ENCODE measurements at places on chromosomes 3 and 15. TPM values are rescaled to one million over a fixed set of nuclear protein-coding genes. Genes with fewer than 3 reads are reported as not detected.

The TM4SF18 gene
- total RNA-seq = 0.39 TPM

The LDHAL6B gene
- total RNA-seq = not detected

The IL12A gene
- total RNA-seq = 3.5 TPM

The APOD gene
- total RNA-seq = 204 TPM

The RLBP1 gene
- not detected for total RNA-seq

The TIMP4 gene
- 12.7 TPM for total RNA-seq

The SMCO1 gene
- under 0.01 TPM for total RNA-seq

The TRMT10C gene
- 32.7 TPM for total RNA-seq

The AAGAB gene
- 30.3 TPM for total RNA-seq

The SPATA12 gene
- not detected for total RNA-seq

The GRK7 gene
- total RNA-seq = not detected

The ACAP2 gene
- 50.3 TPM for total RNA-seq

The RASL12 gene
- 6.6 TPM for total RNA-seq

The HRG gene
- total RNA-seq = not detected

The RPP25 gene
- 13.6 TPM for total RNA-seq

The POC1A gene
- total RNA-seq = 9.9 TPM

The LRRC3B gene
- total RNA-seq = not detected

The IMPG2 gene
- 0.20 TPM for total RNA-seq

The GPR62 gene
- total RNA-seq = 0.20 TPM

The DNAH1 gene
- 6.6 TPM for total RNA-seq

The CNTN4 gene
- total RNA-seq = not detected

The AGBL1 gene
- total RNA-seq = not detected

The FAH gene
- 31.6 TPM for total RNA-seq

The GLDN gene
- 0.37 TPM for total RNA-seq

The CHRNB4 gene
- total RNA-seq = not detected

The MESP2 gene
- 1.1 TPM for total RNA-seq

The LMOD3 gene
- not detected for total RNA-seq

The GABRB3 gene
- total RNA-seq = 0.59 TPM

The CFAP20DC gene
- total RNA-seq = 6.5 TPM

The ENTPD3 gene
- total RNA-seq = not detected

The RAB11A gene
- total RNA-seq = 41.2 TPM

The CCRL2 gene
- total RNA-seq = under 0.01 TPM

The SOX14 gene
- not detected for total RNA-seq

The NANOGP8 gene
- 0.73 TPM for total RNA-seq

The ACP3 gene
- total RNA-seq = 47.5 TPM

The SSUH2 gene
- 0.37 TPM for total RNA-seq

The RTP4 gene
- 0.20 TPM for total RNA-seq

The VGLL3 gene
- total RNA-seq = 52.6 TPM

The PCBP4 gene
- 20.9 TPM for total RNA-seq

The RASGRP1 gene
- not detected for total RNA-seq

The KCNH8 gene
- total RNA-seq = not detected

The KLHL40 gene
- not detected for total RNA-seq

The ASB14 gene
- not detected for total RNA-seq

The CDC25A gene
- 18.6 TPM for total RNA-seq

The MAGEL2 gene
- total RNA-seq = not detected

The ZNF619 gene
- 6.2 TPM for total RNA-seq

The DTX3L gene
- total RNA-seq = 19.8 TPM

The HACD3 gene
- total RNA-seq = 48.5 TPM

The C2CD4B gene
- total RNA-seq = not detected

The FANCD2OS gene
- total RNA-seq = not detected

The LRRIQ4 gene
- not detected for total RNA-seq

The UCN2 gene
- 0.20 TPM for total RNA-seq

The HIGD2B gene
- not detected for total RNA-seq

Data from subcutaneous preadipocyte (primary cell).